ENCODE measurements at places on chromosomes 12 and 14. TPM values are rescaled to one million over a fixed set of nuclear protein-coding genes. Genes with fewer than 3 reads are reported as not detected.
A peak's percentile ranks its signal among the peaks of the same experiment; 100 is the strongest.

GRCh38 chr12:5715021-5715420 is 230.0 kb downstream of the ANO2 start:
- DNase-seq: no peak

- DNase-seq: no peak
These were observed 1043.2 kb upstream of the TMEM132C start for GRCh38 chr12:127223731-127224130.

DNA sequence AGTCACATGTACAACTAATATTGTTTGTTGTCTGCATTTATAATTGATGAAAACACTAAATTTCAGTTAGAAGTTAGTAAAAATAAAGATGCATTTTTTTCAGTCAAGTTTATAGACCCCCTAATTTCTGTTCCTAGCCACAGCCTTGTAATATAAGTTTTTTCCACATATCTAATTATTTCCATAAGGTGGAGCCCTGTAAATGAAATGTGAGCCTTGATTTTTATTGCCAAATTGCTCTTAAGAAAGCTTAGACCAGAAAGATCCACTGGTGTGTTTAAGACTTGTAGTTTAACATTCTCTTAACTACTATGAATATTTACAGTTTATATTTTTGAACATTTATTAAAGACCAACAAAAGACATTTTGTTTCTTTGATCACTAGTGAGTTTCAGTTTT is 322.1 kb upstream of the RGS6 start:
- DNase-seq: no peak

DNA sequence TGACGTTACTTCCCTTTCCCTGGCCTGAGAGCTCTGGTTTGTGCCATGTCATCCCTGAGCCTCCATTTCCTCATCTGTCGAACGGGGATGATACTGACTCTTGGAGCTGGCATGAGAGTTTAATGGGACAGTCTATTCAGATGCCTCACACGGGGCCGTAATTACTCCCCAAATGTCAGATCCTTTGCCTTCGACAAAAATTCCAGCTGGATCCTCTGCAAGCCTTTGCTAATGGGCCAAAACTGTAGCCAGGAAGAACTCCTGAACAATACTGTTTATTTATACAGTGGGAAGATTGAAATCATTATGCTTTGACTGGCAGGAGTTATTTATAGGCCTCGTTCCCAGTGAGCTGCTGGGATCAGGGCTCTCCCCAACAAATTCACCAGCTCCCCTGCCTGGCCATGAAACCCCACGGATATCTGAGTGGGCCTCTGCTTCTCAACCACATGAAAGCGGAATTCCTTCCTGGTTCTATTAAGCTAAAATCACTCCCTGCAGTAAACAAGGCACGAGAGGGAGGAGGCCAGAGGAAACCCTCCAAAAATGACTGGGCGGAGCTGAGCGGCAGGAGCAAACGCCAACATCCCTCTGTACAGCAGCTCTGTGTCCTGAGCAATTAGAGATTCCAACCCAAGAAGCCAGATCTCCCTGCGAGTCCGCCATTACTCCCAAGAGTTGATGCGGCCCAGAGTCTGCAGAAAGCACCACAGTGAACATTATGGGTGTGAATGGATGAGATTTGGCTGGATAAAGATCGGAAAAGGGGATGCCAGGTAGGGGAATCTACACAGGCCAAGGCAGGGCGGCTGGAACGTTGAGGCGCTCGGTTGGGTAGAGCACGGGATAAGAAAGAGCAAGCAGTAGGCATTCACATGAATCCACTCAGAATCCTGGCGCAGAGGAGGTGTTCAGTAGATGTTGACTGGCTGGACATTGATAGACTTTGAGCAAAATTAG is 326.1 kb downstream of the BCL11B start:
- no peak for DNase-seq

DNA sequence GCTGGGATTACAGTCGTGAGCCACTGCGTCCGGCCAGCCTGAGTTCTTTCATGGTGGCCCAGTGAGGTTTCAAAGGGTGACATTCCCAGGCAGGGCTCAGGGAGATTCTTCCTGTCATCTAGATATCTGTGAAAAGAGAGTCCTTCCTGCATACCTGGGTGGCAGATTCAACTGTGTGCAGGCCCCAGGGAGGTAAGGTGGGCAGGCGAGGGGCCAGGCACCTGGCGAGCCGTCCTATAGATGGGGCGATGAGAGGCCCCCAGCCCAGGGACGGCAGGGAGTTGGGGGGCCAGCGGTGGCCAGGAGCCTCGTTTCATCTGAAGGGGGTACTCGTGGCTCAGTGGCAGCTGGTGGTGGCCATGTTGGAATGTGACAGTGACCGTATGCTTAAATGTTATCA is 7.1 kb upstream of the EP400 start:
- DNase-seq: no peak

- DNase-seq: peak; percentile 78
These were observed 42.5 kb downstream of the SMIM41 start for GRCh38 chr12:52121824-52122539.

GRCh38 chr12:111444925-111445725 is 39.4 kb downstream of the SH2B3 start:
- DNase-seq: peak; percentile 96

GRCh38 chr12:76117067-76117691 is 32.7 kb upstream of the NAP1L1 start:
- DNase-seq: no peak

DNA sequence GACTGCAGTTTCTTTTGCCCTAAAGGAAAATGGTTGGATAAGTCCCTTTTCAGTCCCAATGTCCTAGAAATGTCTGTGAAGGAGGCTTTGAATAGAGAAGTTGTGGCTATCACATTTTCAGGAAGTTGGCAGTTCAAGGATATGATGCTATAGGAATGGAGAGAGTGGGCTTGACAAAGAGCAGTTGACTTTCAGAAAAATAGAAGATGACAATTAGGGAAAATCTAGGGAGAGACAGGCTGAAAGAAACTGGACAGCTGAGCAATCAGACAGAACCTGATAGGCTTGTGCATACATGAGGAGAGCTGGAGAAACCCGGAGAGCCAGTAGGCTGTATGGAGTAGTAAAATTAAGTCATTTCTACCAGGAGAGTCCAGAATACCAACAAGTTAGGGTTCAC is 50.5 kb downstream of the LMNTD1 start:
- DNase-seq: no peak

- no peak for DNase-seq
These were observed 50.6 kb upstream of the HIGD1C start for GRCh38 chr12:50901685-50902113.

- DNase-seq: no peak
These were observed 1054.5 kb downstream of the BCL11B start for GRCh38 chr14:98217530-98217929.

Gene CCDC177
- total RNA-seq: not detected

Gene THTPA
- 7.6 TPM for total RNA-seq

Gene PIGH
- total RNA-seq: 21.9 TPM

Gene POTEG
- total RNA-seq: not detected

Gene LRIG3
- total RNA-seq: not detected

Gene SERPINA4
- not detected for total RNA-seq

Gene AKAP6
- 1.4 TPM for total RNA-seq

Gene CDKL1
- total RNA-seq: 3.3 TPM

Gene TBX3
- not detected for total RNA-seq

Data from activated CD8-positive, alpha-beta T cell treated with anti-CD3 and anti-CD28 coated beads for 36 hours (primary cell).